Psoas muscle (tissue), 8 donors: ENCODE measurements at places on chromosomes 12 and 14. TPM values are rescaled to one million over a fixed set of nuclear protein-coding genes. Genes with fewer than 3 reads are reported as not detected.
A peak's percentile ranks its signal among the peaks of the same experiment; 100 is the strongest.

DNA sequence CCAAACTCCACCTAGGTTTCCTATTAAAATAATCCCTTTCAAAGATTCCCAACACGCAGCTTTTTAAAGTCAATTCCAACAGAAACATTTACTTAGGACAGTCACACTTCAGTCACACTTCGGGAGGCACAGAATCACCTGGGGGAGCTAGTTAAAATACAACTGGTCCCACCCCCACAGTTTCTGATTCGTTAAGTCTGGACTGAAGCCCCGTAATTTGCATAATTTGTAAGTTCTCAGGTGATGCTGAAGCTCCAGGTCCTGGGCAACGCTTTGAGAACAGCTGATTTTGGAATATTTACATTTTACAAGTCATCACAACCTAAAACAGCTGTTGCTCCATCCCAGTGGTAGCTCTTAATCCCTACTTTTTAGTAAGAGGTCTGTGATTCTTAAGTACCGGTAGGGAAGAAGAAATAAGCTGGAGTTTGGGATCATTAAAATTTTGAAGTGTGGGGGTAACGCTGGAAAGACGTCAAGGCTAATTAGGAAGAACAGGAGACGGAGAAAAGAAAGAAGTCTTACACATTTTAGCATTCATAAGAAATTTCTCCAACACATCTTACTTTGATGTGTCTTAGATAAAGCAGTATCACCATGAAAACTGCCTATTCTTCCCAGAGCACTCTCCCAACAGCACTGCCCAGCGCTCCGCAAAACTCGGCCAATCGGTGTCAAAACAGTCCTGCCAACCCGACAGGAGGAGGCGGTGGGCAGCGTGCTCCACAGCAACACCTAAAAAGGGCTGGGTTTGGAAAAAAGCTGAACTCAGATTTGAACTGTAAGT is 1.1 kb downstream of the IPO8 start:
- DNase-seq: peak; percentile 29

- DNase-seq: no peak
These were observed 14.1 kb upstream of the NT5DC3 start for GRCh38 chr12:103855036-103855712.

- no peak for DNase-seq
These were observed 48.9 kb upstream of the FOS start for GRCh38 chr14:75229661-75230139.

GRCh38 chr12:56296295-56296694 is 3.8 kb downstream of the CS start:
- no peak for DNase-seq

DNA sequence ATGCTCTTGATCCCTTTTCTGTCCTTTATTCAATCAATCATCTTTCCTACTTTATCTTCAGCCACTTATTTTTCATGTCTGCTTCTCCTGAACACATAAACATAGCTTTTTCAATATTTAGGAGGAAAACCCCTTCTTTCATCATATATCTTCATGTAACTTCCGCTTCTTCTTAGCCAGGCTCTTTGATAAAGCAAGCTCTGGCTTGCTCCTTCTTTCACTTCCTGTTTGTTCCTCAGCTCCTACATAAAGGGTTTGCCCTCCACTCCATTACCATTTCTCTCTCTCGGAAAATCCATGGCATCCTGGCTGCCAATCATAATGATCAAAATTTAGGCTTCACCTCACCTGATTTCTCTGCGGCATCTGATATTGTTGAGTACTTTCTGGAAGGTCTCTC is 33.7 kb upstream of the HELB start:
- no peak for DNase-seq

DNA sequence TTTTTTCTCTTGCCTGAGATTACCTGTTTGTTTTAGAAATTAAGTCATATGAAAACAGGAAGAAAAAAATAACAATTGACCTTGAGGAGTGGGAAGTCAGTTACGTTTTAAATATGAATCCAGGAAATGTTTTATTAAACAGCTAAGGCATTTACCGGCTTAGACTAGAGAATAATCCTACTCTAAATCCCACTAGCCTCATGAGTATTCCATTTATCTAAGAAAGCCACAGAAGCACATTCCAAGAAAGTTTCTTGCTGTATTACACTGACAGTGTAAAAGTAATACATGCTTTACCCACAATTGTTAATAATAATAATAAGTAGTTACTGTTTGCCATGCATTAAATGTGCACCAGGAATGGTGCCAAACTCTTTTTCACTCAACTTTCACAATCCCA is 90.9 kb downstream of the BMP4 start:
- DNase-seq: no peak

DNA sequence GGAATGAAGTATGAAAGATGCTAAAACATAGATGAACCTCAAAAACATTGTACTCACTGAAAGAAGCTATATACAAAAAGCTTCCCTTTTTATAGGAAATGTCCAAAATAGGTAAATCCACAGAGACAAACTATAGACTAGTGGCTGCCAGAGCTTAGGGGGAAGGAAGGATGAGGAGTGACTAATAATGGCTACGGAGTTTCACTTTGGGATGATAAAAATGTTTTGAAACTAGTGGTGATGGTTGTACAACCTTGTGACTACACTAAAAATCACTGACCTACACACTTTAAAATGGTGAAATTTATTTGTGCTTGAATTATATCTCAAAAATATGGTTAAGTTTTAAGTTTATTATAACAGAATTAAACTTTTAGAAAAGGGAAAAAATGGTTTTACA is 37.1 kb upstream of the AMN1 start:
- no peak for DNase-seq

DNA sequence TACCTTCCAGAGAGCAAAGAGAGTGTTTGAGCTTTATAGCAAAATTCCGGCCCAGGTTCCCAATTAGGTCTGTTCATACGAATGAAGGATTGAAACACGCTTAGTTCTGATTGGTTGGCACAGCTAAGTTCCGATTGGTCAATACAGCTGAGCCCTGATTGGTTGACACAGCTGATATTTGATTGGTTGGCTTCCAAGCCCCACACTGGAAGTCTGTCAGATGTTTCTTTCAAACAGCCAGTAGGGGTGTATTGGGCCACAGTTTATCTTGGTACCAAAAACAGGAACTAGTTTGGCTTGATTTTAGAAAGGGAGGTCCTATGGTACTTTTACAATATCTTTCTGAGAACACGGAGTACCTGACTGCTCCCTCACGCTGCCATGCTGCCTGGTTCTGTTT is 93.4 kb downstream of the CAND1 start:
- no peak for DNase-seq

GRCh38 chr12:112961074-112961473 is 17.2 kb upstream of the OAS2 start:
- DNase-seq: no peak

Gene AICDA
- not detected for total RNA-seq

- DNase-seq: no peak
These were observed 32.1 kb downstream of the BAZ1A start for GRCh38 chr14:34843011-34843554.

GRCh38 chr12:112443916-112444315 is 25.2 kb downstream of the PTPN11 start:
- DNase-seq: no peak

GRCh38 chr12:26229910-26230309 is 34.5 kb downstream of the SSPN start:
- no peak for DNase-seq

DNA sequence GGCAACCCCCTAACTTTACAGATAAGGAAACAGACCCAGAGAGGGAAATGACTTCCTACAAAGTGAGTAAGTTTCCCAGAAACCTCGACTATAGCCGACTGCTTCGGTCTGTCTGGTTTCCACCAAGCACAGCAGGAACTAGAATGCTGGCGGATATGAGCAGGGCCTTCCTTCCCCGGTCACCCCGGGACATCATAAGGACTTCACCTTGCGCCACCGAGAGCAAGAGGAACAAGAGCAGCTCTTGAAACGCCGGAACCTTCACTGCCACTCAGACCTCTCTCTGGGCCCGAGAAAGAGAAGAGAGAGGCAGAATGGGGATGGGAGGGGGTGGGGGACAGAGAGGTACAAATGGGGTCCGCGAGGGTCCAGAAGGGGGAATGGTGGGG is 29.4 kb upstream of the GPR68 start:
- DNase-seq: peak; percentile 26

- no peak for DNase-seq
These were observed 144.6 kb upstream of the CDKN3 start for GRCh38 chr14:54252072-54252730.

GRCh38 chr12:93043877-93044209 is 114.7 kb upstream of the EEA1 start:
- no peak for DNase-seq

GRCh38 chr12:106267535-106267934 is 19.7 kb upstream of the CKAP4 start:
- DNase-seq: no peak

Gene ALX1
- total RNA-seq: 0.36 TPM

DNA sequence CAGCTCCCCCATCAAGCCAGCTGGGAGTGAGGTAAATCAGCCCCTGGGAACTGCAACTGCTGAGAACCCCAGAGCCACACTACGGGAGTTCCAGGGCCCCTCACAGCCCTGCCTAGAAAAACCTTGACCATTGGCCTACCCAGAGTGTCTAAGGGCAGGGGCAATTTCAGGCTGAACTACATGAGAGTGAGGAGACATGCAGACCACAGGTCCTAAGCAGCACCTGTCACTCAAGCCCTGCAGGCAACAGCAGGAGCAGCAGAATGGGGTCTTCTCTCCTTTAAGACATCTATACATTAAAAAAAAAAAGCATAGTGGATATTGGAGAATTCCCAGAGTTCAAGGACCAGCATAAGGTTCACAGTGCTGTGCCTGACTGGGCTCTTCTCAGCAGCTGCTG is 4.9 kb downstream of the NCKAP5L start:
- no peak for DNase-seq

DNA sequence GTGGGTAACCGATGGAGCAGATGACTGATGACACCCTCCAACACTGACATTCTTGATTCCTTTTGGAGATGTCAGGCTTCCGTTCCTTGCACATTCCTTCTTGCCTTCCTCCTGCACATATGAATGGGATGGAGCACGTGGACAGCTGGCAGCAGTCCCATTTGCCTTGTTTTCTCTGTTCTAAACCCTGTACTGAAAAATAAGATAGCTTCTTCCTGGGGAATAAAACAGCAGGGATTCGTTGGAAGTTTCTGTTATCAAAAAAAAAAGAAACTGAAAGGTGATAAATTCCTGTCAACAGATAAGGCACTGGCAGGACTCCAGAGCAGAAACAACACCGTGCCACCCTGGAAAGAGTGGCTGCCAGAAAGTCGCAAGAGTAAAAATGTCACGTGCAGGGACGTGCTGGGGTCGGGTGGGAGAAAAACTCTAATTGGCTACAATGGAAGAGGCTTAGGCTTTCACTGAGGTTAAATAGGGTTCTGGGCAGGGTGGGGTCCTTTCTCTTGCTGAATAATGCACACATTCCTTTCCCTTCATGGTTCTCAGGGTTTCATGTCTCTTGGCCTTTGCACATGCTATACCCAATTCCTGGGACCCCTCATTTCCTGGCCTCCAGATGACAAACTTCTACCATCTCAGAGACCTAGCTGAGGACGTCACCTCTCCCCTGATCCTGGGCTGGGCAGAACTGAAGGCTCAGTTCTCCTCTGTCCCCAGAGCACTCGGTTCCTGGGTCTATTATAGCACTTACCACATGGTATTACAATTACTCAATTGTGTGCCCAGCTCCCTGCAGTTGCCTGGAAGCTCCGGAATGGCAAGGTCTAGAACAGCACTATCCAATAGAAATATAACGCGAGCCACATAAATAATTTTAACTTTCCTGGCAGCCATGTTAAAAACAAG is 7.0 kb upstream of the NUAK1 start:
- DNase-seq: no peak

DNA sequence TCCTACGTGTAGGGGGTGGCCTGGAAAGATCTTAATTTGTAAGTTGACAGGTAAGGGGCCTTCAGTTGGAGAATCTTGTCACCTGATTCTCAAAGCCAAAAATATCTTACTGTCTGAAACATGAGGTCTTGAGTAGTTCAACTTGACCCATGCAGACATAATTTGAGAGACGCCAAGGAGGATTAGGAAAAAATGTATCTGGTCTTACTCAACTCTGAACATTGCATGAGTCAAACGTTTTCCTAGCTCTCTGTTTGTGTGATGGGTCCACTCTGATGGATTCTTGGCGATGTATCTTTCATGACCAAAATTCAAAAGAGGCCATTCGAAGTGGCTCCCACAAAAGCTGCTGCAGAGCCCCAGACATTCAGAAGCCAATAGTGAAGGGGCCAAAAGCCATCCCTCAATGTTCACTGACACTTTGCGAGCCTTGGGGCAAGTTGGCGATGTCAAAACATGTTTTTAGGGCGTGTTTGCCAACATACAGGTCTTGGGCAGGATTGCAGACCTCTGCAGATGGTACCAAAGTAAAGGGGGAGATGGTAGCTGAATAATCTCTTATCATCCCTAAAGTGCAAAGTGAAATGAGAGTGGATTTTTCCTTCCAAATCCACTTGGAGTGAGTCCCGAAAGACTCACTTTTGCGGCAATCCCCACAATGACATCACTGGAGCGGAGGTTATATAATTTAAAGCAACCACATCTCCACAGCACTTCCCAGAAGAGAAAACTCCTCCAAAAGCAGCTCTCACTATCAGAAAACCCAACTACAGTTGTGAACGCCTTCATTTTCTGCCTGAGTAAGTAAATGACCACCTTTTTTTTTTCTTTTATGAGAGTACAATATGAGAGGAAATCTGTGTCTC is at the start of gene BDKRB1:
BDKRB1 (plus strand) TSS at position 710 of the 866 bp plus-strand sequence. CDS start 7,473 bp downstream, outside the sequence.
- no peak for DNase-seq

DNA sequence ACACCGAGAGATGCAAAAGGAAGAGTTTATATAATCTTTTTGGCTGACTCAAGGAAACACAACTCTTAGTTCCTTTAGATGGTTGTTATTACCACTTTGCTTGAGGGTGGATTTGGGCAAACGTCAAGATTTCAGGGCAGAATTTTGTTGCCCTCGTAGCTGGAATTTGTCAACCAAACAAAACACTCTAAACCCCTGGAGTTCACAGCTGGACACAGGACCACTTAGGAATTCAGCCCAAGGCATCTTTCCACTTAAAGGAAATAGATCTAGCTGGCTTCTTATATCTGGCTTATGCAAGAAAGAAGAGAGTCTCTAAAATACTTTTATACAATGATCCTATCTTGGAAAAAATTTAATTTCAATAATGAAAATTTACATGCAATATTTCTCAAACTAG is 237.8 kb upstream of the LRIG3 start:
- DNase-seq: no peak

Gene ZC3H10
- 10.3 TPM for total RNA-seq
